ENCODE measurements at places on chromosomes 5 and 9. TPM values are rescaled to one million over a fixed set of nuclear protein-coding genes. Genes with fewer than 3 reads are reported as not detected.

DNA sequence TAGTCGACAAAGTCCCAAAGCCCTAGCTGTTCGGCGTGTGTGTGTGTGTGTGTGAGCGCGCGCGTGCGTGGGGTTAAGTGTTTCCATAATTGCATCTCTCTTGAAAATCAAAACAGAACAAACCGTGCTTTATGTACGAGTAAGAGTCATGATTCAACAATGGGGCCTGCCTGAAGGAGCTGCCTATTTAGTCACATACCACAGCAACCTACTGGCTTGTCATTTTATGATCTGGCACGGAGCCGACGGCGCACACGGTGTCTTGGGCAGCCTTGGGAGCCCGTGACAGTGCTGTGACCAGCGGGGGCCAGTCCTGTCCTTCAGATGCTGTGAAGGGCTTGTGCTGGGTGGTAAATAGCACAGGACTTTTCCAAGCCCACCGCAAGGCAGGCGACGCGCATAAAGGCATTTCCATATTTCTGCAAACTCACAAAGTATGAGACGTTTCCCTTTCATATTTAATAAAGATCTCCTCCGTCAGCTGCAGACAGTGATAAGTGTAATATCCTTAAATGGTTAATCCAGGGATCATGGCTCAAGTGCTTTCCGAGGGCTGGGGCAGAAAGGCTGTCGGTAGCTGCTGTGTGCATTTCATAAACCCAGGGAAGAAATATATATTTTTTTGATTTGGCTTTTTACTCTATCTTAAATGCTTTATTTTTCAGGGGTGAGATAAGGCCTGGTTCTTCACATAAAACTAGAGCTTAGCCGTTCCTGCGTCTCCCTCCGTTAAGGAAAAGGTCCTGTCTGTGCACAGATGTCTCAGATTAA is 270.2 kb upstream of the IRX1 start:
- no peak overlapping the region for H3K4me3 ChIP-seq
- H3K27me3 ChIP-seq = no peaks in the 10 kb centered on the region
- no peak overlapping the region for H3K27ac ChIP-seq
- H3K36me3 ChIP-seq = no peaks in the 10 kb centered on the region
- H3K4me1 ChIP-seq = no peaks in the 10 kb centered on the region

Gene NMUR2
- not detected for total RNA-seq

- H3K4me1 ChIP-seq = no peaks in the 10 kb centered on the region
- H3K36me3 ChIP-seq = no peaks in the 10 kb centered on the region
- H3K27me3 ChIP-seq = no peaks in the 10 kb centered on the region
- DNase-seq = no peak
- no peak overlapping the region for H3K27ac ChIP-seq
Observed at GRCh38 chr5:145975361-145976066, 39.1 kb downstream of the SH3RF2 start.

Gene PCDHB9
- 4.2 TPM for total RNA-seq

DNA sequence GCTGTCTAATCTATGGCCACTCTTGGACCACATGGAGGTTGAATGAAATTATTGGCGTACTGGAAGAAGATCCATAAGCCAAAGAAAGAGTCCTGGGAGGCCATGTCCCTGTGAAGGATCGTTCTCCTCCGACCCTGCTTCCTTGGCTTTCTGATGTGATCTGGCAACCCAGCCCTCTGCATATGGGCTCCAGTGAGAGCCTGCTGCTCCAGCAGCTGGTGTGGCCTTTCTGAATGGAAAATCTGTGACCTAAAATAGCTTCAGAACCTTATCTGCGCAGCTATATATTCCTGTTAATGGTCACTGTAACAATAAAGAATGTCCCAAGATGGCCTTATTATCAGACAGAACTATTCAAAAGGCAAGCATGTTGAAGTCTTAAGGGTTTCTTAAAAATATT is 40.2 kb upstream of the PHF2 start:
- DNase-seq = no peak
- H3K4me3 ChIP-seq = no peak overlapping the region
- no peaks in the 10 kb centered on the region for H3K27me3 ChIP-seq
- H3K27ac ChIP-seq = no peak overlapping the region

- no peak overlapping the region for H3K4me3 ChIP-seq
- H3K27me3 ChIP-seq = no peaks in the 10 kb centered on the region
- H3K36me3 ChIP-seq = no peaks in the 10 kb centered on the region
- H3K27ac ChIP-seq = no peak overlapping the region
- H3K4me1 ChIP-seq = no peaks in the 10 kb centered on the region
- DNase-seq = peak; percentile 45
Observed at GRCh38 chr9:89038382-89039103, 47.3 kb downstream of the S1PR3 start.

DNA sequence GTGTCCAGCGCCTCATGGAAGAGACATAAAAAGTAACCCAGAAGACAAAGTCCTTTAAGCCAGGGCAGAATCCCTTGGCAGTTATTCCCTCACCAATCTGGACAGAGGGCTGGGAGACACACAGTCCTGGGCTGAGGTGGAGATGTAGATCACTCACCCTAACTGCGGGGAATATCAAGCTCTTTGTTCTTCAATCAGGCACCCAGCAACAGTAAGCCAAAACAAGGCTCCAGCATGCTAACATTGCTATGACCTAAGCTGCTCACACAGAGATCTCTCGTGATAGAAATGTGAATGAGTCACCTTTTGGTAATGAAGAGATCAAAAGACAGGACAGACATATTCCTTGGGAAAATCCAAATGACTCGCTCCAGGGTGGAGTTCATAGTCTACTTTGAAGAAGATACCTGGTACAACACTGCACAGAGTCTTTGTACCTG is 101.3 kb downstream of the FBN2 start:
- H3K4me3 ChIP-seq = no peak overlapping the region
- H3K27ac ChIP-seq = no peak overlapping the region
- no peaks in the 10 kb centered on the region for H3K27me3 ChIP-seq
- no peaks in the 10 kb centered on the region for H3K4me1 ChIP-seq
- H3K36me3 ChIP-seq = no peaks in the 10 kb centered on the region

DNA sequence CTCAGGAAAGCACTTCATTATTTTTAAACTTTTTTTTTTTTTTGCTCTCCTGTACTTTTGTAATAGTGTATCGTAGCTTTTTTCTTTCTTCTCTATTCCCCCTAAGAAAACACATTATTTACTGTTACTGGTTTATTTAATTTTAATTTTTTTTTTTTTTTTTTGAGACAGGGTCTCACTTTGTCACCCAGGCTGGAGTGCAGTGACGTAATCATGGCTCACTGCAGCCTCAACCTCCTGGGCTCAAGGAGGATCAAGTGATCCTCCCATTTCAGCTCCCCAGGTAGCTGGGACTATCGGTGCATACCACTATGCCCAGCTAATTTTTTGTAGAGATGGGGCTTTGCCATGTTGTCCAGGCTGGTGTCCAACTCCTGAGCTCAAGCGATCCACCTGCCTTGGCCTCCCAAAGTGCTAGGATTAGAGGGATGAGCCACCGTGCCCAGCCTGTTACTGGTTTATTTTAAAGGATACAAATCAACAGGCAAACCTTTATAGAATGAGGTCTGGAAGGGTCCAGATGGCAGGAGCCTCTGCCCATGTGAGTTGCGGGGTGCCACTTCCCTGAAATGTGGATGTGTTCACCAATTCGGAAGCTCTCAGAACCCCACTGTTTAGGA is 49.0 kb upstream of the TNFSF15 start:
- DNase-seq = no peak
- no peak overlapping the region for H3K27ac ChIP-seq
- H3K36me3 ChIP-seq = no peaks in the 10 kb centered on the region

GRCh38 chr5:53438079-53438478 is 42.4 kb upstream of the FST start:
- no peak overlapping the region for H3K27ac ChIP-seq
- H3K27me3 ChIP-seq = no peaks in the 10 kb centered on the region
- no peak overlapping the region for H3K4me3 ChIP-seq
- no peaks in the 10 kb centered on the region for H3K36me3 ChIP-seq

DNA sequence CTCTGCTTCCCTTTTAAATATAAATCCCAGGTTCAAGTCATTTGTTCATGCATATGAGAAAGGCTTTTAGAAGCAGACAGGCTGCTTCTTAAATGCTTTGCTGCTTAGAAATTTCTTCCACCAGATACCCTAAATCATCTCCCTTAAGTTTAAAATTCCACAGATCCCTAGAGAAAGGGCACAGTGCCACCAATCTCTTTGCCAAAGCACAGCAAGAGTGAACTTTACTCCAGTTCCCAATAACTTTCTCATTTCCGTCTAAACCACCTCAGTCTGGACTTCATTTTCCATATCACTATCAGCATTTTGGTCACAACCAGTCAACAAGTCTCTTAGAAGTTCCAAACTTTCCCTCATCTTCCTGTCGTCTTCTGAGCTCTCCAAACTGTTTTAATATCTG is 679.8 kb upstream of the FTMT start:
- no peaks in the 10 kb centered on the region for H3K36me3 ChIP-seq
- no peak overlapping the region for H3K4me3 ChIP-seq
- no peaks in the 10 kb centered on the region for H3K4me1 ChIP-seq
- no peak overlapping the region for H3K27ac ChIP-seq

DNA sequence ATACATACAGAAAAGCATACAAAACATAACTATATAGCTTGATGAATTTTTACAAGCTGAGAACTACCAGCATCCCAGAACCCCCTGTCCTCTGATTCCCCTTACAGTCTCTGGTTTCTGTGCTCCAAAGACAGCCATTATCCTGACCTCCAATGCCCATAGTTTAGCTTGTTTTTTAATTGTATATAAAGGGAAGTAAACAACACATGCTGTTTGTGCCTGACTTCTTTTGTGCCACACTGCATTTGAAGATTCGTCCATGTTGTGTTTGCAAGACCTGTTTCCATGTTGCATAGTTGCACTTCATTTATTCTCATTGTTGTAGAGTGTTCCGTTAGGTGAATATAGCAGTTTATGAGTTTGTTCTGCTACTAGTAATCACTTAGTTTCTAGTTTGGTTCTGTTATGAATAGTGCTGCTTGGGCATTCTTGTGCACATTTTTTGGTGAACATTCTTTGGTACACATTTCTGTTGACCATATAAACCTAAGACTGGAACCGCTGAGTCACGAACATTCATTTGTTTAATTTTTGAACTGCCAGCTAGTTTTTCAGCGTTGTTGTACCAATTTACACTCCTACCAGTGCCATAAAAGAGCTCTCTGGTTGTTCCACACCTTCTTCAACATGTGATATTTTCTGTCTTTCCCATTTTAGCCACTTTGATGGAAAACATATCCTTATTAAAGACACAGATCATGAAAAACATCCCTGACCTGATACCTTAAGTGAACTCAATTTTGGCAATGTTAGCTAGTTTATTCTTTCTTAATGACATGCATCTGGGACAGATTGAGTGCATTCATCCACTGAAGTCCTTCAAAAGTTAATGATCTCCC is 78.1 kb upstream of the ANXA1 start:
- peaks cover 5% of the 10 kb centered on the region for H3K4me1 ChIP-seq
- H3K27me3 ChIP-seq = no peaks in the 10 kb centered on the region
- peak overlapping the region; percentile 57 for H3K27ac ChIP-seq
- no peak overlapping the region for H3K4me3 ChIP-seq
- peaks cover 2% of the 10 kb centered on the region for H3K36me3 ChIP-seq

Measured in uterus (tissue), 4 donors.